Karpas-422 (cell line): ENCODE measurements at places on chromosomes 7 and 10.

DNA sequence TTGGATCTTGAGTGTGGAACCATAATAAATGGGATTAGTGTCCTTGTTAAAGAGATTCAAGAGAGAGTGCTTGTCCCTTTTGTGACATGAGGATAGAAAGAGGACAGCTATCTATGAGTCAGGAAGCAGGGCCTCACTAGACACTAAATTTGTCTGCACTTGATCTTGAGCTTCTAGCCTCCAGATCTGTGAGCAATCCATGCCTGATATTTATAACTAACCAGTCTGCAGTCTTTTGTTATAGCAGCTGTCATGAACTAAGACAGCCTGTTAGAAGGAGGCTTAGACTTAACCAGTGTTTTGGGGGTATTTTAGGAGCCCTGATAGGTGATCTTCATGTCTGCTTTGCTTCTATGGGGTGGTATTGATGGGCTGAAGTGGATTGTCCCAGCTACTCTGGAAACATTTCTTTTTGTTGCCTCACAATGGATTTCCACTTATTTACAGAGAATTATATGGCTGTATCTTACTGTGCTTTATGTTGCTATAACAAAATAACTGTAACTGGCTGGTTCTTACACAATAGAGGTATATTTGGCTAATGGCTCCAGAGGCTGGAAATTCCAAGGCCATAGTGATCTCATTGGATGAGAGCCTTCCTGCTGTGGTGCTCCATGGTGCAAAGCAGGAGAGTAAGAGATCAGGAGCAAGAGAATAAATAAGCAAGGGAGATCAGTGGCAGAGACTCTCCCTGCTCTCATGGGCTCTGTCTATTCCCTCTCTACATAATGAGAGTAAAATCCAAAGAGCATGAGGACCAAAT lies 23.4 kb upstream of the AKR1C3 start:
- DNase-seq: no peak

GRCh38 chr7:108421720-108422331 lies 34.4 kb downstream of the NRCAM start:
- DNase-seq: no peak

DNA sequence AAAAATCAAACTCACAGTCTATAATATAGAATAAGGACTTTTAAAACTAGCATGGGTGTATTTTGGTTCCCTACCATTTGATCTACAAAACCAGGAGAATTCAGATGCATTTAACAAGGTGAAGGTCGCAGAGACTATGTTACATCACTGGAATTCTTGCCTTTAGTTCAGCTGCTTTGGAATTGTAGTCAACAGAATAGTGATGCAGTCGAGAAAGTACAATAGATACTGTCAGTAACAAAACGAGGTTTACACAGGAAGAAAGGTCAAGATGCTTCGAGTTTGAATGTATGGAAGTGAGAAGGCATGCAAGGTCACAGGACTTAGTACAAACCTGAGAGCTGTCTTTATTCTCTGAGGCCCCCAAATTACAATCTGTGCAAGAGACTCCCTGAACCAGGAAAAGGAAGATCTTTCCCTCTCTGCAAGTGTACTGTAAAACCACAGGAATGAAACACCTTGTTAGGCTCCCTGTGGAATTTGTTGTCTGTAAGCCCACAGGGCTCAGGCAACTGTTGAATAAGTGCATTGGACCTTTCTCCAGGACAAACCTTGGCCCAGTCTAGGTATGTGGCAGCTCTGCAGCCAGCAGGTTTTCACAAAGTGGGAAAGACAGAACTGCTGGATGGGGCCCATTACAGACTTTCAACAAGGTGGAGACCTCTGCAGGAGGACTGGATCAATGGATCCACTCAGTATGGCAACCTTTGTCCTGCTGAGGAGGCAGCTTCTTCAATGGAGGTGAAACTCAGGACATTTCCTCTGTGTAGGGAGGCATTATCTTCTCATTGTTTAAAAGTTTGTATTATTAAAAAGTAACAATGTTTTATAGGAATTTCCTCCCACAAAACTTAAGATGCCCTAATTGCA lies 101.1 kb upstream of the GSDME start:
- DNase-seq: no peak

DNA sequence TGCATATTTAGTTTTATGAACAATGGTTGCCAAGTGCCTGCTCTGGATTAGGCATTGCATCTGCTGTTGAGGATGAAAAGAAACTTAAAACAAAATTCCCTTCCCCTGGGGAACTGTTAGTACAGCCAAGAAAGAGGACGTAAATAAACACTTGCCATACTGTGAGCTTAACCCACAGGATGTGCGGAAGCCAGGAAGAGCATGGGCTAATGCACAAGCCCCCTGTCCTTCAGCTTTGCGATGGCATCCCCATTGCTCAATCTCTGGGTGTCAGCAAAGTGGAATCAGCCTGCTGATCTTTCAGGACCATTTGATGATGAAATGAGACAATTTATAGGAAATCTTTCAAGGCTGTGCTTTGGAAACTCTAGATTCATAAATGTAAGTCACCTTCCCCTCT lies 399.9 kb upstream of the IGFBP3 start:
- no peak for DNase-seq

DNA sequence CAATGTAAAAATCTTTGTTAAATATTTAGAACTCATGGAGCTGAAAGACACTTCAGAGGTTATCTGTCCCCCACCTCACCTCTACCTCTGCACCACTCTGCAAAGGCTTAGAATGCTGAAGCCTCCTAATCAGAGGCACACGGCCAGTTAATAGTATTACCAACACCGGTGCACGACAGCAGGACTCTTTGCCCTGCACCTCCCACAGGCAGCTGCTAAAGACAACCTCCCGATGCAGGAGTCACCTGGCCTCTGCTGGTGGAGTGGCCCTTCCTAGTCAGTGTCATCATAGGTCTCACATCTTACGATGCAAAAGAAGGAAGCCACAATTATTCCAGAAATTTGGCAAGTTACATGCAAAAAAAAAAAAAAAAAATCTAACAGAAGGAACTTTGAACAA lies 66.6 kb upstream of the MGMT start:
- no peak for DNase-seq

GRCh38 chr7:36100634-36101033 lies 52.4 kb upstream of the EEPD1 start:
- DNase-seq: no peak

DNA sequence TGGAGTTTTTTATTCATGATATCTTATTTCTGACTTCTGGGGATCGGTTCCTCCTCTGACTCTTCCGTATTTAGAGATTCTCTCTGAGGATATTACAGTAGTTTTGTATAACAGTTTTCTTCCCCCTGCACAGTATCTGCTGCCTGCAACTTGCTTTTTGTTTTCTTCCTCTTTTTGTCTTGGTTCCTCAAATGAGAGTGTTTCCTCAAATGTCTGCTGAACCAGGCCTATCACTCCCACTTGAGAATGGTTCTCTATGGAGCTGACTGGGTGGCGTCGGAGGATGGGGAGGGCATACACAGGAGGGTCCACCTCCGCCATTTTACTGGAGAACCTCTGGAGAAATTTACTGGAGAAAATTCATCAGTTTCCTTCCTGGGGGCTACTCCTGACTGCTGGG lies 27.7 kb downstream of the ARHGAP22 start:
- DNase-seq: peak; percentile 85

DNA sequence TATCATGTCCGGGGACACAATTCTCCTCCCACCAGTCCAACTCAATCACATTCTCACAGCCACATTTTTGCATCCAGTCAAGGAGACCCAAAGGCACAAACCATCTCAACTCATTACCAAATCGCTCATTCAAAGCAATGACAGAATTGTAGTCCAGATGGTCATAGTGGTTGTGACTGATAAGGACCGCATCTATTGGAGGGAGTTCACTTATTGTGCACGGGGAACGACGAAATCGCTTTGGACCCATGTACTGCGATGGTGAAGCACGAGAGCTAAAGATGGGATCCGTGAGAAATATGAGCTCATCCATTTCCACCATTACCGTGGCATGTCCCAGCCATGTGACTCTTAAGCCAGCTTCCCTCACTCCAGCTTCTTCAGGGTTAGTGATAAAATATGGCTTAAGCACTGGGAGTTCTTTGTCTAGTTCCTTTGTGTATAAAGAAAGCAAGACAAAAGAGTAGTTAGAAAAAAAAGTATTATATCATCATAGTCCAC lies 29.1 kb downstream of the NAPEPLD start:
- no peak for DNase-seq

- no peak for DNase-seq
Observed at GRCh38 chr7:4108951-4109350, 573.1 kb upstream of the FOXK1 start.

GRCh38 chr10:45471531-45472310 lies 97.7 kb downstream of the ALOX5 start:
- DNase-seq: no peak

GRCh38 chr7:76300166-76300731 lies 2.2 kb upstream of the HSPB1 start:
- DNase-seq: no peak

DNA sequence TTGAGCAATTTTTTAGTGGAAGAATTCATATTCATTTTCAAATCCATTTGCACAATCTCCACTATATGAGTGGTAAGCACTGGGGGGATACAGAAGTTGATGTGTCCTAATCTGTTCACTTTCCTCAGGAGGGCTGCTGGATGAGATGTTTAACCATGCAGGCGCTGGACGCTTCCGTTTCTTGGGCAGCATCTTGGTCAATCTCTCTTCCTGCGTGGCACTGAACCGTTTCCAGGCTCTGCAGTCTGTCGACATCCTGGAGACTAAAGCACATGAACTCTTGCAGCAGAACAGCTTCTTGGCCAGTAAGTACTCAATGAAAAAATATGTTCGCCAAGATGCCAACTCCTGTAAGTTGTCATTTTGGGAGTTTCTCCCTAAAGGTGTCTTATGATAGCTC lies 179.3 kb downstream of the ABCA13 start:
- DNase-seq: no peak

GRCh38 chr7:155574556-155575290 lies 28.4 kb upstream of the CNPY1 start:
- no peak for DNase-seq

- no peak for DNase-seq
Observed at GRCh38 chr7:94332571-94332970, 62.1 kb upstream of the COL1A2 start.

GRCh38 chr7:106589198-106589879 lies 71.6 kb downstream of the CCDC71L start:
- no peak for DNase-seq

DNA sequence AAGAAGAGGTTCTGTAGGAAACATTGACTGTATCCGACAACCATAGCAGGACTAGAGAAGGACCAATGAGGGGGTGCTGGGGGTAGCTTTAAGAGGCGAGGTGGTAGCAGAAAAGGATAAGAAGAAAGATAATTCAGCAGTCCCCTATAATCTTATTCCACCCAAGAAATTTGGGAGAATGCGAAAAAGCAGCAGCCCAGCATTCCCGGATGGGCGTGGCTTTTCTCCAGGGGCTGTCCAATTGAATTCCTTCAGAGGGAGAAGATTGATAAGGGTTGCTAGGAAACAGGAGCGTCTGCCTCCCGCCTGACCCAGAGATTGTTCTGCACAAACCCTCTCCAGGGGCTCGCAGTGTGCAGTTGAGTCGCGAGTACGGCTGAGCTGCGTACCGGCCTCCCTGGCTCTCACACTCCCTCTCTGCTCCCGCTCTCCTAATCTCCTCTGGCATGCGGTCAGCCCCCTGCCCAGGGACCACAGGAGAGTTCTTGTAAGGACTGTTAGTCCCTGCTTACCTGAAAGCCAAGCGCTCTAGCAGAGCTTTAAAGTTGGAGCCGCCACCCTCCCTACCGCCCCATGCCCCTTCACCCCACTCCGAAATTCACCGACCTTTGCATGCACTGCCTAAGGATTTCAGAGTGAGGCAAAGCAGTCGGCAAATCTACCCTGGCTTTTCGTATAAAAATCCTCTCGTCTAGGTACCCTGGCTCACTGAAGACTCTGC lies at the start of gene GRM3:
GRM3 (plus strand) TSS at position 349 of the 721 bp plus-strand sequence. CDS start 121,237 bp downstream, outside the sequence.
- DNase-seq: no peak

DNA sequence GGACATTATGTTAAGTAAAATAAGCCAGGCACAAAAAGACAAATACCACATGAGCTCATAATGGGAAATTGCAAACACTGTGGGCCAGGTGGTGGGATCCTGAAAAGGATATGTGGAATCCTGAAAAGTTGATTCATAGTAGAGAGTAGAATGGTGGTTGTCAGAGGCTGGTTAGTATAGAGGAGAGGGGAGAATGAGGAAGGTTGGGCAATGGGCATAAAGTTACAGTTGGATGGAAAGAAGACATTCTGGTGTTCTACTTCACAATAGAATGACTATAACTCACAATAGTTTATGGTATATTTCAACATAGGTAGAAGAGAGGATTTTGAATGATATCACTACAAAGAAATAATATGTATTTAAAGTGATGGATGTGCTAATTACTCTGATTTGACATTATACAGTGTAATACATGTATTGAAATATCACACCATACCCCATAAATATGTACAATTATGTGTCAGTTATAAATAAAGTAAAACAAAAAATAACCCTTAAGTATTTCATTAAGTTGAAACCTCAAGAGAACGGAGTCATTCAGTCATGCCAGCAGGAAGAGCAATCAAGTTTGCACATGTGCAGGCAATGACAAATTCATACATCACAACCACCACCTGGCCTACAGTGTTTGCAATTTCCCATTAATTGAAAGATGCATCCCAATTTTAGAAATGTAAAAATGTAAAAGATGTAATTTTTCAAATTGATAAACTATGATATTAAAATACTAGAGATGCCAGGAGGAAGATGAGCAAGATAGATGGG lies 156.7 kb downstream of the MAGI2 start:
- DNase-seq: no peak

GRCh38 chr10:52212802-52213201 lies 101.3 kb upstream of the DKK1 start:
- DNase-seq: no peak

GRCh38 chr7:41931263-41931646 lies 228.4 kb upstream of the INHBA start:
- DNase-seq: no peak

DNA sequence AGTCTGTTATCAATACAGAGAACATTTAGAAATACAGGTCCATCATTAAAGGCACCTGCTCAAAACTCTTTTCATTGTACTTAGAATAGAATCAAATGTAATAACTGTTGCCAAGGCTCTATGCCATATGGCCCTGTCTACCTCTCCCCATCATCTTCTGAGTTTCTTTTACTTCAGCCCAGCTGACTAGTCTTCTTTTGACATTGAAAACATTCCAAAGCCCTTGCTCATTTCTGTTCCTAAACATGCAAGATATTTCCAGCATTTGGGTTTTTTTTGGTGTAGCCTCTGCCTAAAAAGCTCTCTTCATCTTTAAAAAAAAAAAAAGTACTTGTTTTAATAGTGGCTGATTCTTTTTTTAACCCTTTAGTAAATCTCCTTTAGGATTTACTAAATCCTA lies 165.5 kb upstream of the SMIM30 start:
- no peak for DNase-seq

DNA sequence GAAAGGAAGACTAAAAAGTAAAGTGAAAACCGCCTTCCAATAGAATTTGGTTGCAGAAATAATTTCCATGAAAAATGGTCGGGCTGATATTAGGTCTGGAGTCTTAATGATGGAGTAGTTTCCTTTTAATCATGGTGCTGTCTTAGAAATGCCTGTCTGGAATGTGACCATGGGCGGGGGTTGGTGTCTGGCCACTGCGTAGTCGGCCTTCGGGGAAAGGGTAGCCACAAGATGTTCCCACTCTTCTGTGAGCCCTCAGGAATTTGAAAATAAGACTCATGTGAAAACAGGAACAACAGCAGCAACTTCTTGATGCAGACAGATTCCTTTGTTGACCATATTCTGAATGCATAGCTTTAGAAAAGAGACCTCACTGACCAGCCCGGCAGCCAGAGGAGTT lies 176.8 kb downstream of the KIAA1217 start:
- no peak for DNase-seq
